ENCODE measurements at places on chromosomes 6 and 20. TPM values are rescaled to one million over a fixed set of nuclear protein-coding genes. Genes with fewer than 3 reads are reported as not detected.

DNA sequence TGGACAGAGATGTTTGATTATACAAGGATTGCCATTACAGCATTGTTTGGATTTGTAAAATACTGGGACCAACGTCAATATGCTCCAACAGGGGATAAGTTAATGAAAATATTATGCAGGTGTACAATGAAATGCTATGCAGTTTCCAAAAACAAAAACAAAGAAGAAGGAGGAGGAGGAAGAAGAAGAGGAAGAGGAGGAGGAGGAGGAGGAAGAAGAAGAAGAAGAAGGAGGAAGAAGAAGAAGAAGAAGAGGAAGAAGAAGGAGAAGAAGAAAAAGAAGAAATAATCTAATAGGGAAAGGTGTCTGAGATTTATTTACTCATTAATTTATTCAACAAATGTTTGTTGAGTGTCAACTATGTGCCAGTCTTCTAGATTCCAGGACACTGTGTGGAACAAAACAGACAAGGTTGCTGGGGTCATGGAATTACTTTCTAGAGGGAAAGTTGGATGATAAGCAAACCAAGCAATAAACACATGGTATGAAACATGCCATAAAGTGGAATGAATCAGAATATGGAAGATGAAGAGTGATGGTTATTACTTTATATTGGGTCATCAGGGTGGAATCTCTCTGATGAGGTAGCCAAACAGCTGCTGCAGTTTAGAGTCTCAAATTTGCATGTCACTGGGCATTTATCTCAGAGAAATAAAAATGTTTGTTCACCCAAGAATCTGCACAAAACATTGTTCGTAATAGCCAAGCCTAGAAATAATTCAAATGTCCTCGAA, 6.3 kb upstream of the TRIM27 start:
- DNase-seq: no peak

DNA sequence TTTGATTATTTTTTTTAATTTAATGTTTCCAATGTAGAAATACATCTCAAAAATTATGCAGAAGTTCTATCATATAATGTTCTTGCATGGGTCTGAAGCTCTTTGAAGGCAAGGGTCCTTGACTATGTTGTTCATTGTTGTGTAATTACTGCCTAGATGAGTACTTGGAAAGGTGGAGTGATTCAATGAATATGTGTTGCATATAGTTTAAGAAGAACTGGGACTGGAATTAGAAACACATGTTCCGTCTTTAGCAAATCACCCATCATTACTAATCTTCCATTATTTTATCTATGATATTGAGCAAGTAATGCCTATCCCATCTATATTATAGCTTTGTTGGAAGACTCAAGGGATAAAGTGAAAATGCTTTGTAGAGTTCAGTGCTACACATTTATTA, 147.3 kb downstream of the LAMA2 start:
- DNase-seq: no peak

- no peak for DNase-seq
Measured at GRCh38 chr20:58538752-58539151, 23.6 kb upstream of the APCDD1L start.

DNA sequence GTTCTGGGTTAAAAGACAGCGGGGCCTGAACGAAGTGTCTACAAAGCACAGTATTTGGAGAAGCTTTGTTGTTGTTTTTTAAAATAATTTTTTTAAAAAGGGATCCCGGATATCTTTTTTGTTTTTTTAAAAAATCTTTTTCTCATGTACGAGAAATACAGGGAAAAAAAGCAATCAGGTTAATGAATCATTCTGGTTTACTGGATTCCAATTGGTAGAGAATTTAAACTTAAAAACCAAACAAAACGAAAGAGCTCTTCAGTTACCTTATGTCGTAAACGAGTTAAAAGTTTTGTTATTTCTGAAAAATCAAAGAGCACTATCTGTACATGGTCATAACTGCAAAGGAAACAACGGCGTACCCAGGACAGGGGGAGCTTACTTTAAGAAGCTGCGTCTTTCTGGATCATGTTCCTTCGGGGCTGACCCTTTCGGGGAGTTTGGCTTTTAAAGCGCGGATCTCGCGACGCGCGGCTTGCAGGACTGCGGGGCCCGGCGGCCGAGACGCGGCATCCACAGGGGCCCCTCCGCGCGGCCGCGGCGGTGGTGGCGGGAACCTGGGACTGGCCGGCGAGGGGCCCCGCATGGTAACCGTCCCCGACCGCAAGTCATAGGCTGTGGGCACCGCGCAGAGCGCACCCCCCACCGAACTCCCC, 927 bp downstream of the IL20RA start:
- DNase-seq: no peak

DNA sequence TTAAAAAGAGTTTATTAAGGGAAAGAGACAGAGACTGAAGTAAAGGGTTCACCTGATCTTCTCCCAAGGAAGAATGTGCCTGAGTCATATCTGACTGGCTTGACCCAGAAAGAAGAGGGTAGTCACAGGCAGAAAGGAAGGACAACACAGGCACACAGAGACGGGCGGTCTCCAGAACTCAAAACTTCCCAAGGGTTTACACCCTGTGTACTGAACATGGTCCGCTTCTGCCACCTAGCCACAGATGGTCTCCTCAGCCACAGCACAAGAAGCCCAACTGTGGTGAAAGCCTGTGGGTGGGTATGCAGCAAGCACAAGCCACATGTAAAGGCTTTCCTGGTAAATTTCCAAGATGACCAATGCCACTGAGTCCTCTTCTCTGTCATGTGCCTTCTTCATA, 17.2 kb downstream of the UNC5CL start:
- DNase-seq: no peak

DNA sequence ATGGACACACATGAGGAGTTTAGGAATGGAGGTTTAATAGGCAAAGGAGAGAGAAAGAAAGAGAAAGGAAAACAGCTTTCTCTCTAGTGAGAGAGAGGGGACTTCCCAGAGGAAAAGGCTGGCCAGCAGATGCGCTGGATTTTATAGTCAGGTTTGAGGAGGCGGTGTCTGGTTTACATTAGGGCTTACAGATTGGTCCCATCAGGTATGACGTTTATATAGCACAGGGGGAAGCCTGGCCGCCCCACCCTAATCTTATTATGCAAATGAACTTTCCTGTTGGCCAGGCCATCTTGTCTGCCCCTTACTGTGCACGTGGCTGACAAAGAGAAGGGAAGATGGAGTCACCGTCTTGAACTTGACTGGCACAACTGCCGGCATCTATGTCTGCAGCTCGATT, 86.6 kb upstream of the QKI start:
- no peak for DNase-seq

- no peak for DNase-seq
Measured at GRCh38 chr6:57069228-57069627, 20.8 kb upstream of the ZNF451 start.

DNA sequence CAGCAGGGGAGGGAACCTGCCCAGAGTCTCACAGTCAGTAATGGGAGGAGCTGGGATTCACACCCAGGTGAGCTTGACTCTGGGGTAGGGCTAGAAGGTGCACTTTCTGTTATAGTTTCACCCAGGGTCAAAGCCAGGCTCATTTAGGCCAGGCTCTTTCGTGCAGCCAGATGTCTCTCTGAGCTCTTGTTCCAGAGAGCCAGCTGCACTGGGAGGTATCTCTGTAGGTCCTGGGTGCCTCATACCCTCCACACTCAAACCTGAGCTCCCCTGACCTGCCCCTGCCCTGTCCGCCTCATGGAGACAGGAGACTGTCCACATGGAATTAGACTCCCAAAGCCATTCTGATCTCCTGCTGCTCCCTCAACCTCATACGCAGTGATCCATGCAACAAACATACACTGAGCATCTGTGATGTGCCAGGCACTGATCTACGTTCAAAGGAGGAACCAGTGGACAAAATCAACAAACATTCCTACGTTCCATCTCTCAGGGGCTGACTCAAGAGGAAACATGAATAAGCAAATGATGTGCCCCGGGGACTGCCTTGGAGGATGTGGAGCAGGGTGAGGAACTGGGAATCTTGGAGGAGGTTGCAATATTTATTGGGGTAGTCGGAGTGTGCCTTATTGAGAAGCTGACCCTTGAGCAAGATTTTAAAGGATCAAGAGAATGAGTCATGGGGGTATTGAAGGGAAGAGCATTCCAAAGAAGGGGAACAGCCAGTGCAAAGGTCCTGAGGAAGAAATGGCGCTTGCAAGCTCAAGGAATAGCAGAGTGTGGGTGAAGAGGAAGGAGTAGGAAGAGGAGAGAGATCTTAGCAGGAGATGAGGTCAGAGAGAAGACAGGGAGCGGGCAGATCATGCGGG, 71.3 kb upstream of the TOX2 start:
- DNase-seq: no peak

DNA sequence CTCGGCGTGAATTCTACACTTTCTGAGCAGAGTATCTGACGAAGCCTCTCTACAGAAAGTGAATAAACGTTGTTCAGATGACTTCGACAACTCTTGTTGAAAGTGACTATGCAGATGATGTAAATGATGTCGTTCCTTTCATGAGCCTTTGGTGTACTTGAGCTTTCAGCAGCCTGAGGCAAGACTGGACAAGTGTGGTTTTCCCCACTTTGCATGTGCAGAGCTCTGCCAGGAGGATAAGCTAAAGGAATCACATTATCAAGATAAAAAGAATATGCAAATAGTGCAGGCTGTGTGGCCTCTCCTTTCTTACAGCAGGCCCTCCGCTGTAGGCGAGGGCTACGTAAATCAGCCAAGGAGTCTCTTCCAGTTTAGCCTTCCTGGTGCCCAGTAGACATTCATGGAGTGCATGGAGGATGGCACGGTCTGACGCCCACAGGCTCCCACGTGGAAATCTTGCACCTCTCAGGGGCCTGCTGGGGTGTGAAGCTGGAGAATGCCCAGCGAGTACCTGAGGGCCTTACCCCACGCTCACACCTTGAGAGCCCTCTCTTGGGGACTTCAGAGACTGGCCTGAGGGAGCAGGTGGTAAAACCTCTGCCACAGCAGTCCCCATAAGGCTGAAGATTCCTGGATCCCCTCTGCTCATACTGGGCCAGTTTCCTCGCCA, 54.9 kb downstream of the RPP40 start:
- DNase-seq: no peak

GRCh38 chr6:84309336-84309735, 81.9 kb upstream of the CEP162 start:
- DNase-seq: no peak

- DNase-seq: no peak
Measured at GRCh38 chr6:111804627-111805235, 68.5 kb downstream of the FYN start.

- DNase-seq: no peak
Measured at GRCh38 chr20:43941476-43942200, 27.0 kb downstream of the TOX2 start.

- no peak for DNase-seq
Measured at GRCh38 chr6:104702126-104702841, 157.4 kb downstream of the HACE1 start.

DNA sequence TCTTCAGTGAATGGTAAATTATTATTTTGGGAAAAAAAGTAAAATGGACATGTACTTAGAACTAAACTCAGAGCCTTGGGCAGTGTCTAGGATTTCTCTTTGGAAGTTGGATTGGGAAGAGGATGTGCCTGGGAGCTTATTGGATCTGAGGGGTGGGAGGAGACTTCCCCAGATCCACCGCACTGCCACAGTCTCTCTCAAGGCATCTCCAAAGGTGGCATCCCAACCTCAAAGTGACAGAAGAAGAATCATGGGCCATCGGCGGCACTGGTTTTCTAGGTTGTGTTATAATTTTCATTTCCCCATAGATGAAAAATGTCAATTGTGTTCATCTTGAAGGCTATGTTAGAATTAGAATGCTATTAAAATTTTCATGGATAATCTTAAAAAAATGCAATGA, 66.8 kb upstream of the CD93 start:
- DNase-seq: no peak

DNA sequence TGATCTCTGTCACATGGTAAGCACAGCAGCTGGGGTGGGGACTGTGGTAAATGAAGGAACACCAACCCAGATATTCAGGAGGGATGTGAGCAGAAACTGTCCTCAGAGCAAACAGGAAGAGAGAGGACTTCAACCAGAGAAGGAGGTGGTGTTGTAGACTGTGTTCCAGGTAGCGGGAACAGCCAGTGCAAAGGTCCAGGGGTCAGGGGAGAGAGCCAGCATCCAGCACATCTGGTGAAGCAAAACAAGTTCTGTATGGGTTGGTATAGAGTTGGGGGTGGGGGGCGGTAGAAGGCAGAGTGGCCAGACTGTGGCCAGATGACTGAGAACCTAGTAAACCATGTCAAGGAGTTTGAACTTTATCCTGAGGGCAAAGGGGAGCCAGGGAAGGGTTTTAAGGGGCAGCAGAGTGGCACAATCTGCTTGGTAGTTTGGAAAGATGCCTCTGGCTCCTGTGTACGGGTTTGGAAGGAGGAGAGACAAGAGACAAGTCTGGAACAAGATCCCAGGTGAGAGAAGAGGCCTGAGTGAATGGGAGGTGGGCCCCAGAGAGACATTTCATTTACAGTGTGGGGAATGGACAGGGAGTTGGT, 27.8 kb upstream of the TTPAL start:
- DNase-seq: no peak

DNA sequence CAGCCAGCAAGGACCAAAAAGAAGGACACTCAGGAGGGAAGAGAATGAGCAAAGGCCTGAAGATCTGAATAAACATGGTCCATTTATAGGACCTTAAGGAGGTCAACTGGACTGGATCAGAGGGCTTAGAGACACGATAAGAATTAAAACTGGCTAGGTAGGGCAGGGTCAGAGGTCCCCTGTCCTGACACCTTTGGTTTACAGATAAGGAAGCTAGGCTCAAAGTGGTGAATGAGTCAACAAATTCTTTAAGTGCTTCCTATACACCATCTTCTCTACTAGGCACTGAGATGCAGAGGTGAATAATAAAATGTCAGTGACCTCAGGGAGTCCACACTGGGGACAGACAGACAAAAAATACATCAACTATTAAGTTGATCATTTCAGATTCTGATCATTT, 70.3 kb downstream of the HIVEP2 start:
- no peak for DNase-seq

DNA sequence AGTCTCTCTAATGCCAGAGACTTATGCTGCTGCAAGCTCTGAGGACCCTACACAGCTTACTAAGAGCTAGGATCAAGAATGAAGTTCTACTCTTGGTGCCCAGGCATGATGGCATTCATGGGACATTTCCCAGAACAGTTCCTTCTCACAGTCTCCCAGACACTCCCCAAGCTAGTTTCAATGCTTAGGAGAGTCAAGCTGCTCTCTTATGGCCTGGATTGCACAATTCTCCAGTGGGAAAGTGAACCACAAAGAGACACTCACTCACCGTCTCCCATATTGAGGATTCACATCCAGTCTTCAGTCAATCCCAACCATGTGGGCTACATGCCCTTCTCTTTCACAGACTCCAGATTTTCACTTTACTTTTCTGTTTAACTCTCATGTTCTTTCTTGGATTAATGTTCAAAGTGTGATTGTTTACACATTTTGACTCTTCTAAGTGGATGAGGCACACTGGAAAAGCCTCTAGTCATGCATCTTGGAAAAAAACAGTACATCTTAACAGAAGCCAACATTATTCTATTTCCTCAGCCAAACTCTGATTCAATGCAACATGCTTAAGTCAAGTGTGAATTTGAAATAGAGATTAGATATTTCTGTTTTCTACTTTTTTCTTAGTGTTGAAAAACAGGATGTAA, 447.8 kb upstream of the BTBD3 start:
- no peak for DNase-seq

- DNase-seq: no peak
Measured at GRCh38 chr20:4341804-4342485, 326.6 kb upstream of the RNF24 start.

DCDC2 gene
- total RNA-seq: not detected

DZANK1 gene
- total RNA-seq: 1.1 TPM

PARD6B gene
- 6.5 TPM for total RNA-seq

SYS1 gene
- total RNA-seq: 22.3 TPM

SIGLEC1 gene
- total RNA-seq: 0.11 TPM

DDO gene
- 0.57 TPM for total RNA-seq

SSTR4 gene
- total RNA-seq: not detected

PCNA gene
- total RNA-seq: 160 TPM

MSH5 gene
- total RNA-seq: 7.7 TPM

ANKRD66 gene
- total RNA-seq: not detected

BCAS1 gene
- total RNA-seq: 0.97 TPM

ARMH2 gene
- not detected for total RNA-seq
